ENCODE measurements at places on chromosomes 11 and 22.

DNA sequence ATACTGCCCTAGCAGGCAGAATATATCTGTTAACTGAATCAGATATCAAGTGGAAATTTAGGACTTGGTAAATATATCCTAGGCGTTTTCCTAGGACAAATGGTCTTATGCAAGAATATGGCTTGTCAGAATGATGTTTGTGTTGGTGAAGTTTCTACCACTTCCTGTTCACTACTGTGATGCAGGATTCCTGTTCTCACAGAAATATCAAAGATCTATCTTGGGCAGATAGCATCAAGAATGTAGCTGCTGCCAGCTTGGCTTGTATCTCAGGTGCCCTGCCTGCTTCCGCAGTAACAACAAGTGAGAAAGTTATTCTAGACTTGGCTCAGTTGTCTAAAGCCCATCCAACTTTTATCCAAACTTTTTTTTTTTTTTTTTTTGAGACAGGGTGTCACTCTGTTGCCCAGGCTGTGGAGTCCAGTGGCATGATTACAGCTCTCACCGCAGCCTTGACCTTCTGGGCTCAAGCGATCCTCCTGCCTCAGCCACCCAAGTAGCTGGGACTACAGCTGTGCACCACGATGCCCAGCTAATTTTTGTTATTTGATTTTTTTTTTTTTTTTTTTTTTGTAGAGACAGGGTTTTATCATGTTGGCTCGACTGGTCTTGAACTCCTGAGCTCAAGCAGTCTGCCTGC, 61.3 kb downstream of the PPME1 start:
- no peak for DNase-seq

GRCh38 chr11:74748211-74749126, at the start of gene RNF169:
TSS of gene RNF169 (plus strand) at chr11:74748849. CDS start at chr11:74748881, 32 bp downstream.
- peak; percentile 97 for DNase-seq

DNA sequence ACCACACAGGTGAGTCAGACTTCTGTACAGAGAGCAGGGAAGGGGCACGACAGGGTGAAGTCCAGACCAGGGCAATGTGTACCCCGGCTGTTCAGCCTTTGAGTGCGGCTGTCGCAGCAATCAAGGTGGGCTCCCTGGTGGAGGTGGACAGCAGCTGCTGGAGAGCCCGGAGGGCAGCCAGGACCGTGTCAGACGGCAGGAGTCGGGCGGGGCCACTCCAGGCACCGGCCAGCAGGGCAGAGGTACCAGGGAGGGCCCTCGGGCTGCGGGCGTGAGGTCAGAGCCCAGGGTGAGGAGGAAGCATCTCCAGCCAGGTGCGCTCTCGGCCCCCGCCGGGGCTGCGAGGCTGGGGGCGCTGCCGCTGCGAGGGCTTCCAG, 802 bp upstream of the PIM3 start:
- peak; percentile 67 for DNase-seq

DNA sequence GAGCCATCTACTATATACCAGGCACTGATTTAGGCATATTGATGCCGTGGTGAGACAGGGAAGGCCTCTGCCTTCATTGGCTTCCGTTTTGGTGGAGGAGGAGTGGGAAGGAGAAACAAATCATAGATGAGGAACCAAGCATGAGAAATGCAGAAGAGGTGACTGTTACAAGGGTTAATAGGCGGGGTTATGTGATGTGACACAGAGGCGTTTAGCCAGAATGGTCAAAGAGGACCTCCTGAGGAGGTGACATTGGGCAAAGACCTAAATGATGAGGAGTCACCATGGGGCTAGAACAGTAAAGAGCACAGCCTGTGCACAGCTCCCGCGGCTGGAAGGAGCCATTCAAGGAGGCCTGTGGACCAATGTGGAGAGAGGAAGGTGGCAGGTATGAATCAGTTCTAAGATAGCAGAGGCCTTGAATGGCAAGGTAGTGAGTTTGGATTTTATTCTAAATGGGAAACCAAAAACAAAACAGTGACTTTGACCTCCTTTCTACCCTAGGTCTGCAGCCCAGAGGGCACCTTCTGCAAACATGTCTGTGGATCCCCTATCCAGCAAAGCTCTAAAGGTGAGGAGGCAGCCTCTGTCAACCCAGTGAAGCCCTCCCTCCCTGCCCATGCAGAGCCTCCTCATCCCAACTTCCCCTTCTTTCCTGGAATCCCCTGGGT, 11.7 kb downstream of the MAFF start:
- DNase-seq: no peak

DNA sequence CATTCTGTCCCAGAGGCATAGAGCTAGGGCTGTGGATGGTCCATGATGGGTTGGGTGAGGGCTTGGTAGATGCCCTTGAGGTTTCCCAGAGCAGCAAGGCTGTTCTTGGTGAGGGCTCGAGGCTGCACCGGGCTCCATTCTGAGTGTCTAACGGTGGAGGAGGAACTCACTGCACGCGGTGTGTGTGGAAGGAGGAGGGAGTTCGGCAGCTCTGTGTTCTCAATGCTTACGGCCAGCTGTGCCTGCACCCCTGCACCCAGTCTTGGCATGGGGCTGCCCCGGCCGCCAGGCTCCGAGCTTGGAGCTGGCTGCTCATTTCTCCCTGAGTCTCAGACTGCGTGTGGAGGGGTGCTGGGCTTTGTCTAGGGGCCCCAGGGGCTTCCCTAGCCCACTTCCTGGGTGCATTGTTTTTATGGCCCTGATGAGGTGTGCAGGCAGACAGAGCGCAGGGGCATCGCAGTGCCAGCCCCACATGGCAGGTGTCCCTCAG, 1247.1 kb downstream of the BRD1 start:
- DNase-seq: no peak

GRCh38 chr11:64305691-64306562, 603 bp downstream of the ESRRA start:
- DNase-seq: no peak

DNA sequence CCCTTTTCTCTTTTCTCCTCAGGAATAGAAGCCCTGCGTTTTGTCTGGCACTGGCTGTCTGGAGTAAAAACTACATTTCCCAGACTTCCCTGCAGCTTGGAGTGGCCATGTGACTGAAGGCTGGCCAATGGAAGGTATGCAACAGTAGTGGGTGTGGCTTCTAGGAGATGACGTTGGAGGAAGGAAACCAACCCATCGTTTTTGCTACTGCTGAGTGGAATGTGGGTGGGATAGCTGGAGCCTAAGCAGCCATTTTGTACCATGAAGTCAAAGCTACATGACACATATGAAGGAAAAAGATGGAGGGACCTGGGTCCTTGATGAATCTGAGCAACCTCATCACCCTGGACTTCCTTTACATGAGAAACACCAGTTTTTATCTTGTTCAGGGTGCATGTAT, 19.6 kb downstream of the FGF3 start:
- DNase-seq: no peak

DNA sequence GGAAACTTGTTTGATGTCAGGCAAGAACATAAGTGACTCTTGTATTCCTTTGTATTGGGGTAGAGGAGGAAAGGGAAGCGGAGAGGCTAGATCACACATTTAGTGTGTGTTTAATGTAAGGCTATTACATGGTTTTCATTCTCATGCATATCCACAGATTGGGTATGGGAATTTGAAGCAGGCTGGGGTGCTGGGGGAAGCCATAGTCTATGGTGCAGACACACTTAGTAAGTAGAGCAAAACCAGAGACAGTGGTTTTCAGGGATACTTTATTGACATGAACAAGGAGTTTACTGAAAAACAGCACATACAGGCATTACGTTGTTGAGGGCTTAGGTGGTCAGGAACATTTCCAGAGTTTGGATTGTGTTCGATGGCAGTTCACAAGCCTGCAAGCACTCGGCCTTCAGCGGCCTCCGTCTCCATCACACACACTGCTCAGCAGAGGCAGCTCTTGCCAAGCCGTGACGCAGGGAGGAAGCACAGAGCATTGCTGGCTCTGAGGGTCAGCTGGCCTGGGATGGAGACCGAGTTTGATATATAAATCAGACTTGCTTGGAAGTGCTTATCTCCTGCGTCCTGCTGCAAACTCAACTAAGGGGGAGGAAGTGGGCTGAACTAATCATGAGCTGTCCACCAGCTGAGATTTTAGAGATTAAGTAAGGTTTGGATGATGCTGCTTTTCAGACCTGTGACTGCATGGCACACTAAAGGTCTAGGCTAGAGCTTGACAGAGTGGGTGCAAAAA, 25.3 kb downstream of the SCN3B start:
- DNase-seq: no peak

- DNase-seq: no peak
These were observed 15.8 kb downstream of the NAV2 start for GRCh38 chr11:19728436-19728835.

- no peak for DNase-seq
These were observed 351.0 kb upstream of the B3GAT1 start for GRCh38 chr11:134763030-134763388.

DNA sequence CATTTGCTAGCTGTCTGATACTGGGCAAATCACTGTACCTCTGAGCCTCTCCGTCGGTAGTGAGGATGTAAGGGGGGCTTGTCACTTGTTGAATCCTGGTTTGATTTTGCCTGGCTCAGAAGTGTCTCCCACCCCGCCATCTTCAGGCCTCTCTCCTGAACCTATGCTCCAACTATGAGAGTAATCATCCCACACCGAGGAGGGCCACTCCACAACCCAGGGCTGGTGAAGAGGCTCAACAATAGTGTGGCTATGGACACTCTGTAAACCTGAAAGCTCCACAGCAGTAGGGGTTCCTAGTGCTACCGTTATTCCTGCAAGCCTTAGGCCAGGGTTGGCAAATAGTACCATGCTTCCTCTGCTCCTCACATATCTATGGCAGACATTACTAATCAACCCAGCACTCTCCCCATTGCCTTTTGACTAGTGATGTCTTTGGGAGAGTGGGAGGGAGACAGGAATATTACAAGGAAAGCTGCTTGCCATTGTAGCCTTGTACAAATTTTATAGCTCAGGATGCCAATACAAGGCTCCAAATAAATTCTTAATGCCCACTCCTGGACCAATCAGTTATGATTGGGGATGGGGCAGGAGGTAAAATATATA, 134.0 kb upstream of the TEAD1 start:
- DNase-seq: peak; percentile 20

GRCh38 chr11:63212742-63213141, 30.7 kb downstream of the SLC22A25 start:
- DNase-seq: peak; percentile 9

Measured in H54 (cell line).